ENCODE measurements at places on chromosomes 6 and 20.

DNA sequence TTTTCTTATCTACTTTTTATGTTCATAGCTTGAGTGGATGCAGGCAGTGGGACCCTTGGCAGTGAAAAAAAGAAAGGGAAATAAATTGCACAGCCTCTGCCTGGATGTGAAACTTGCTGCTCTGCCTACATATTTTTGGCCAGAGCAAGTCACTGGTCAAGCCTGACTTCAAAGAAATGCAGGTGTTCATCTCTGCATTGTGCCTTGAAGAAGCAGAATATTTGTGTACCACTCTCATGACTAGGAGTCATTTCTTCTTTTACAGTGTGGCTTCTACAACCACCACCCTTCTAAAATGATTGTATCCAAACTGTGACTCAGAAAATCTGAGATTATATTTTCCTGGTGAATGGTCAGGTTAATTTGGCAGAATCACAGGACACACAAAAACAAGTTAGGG, 2.5 kb upstream of the KATNA1 start:
- no peak for DNase-seq

- DNase-seq = no peak
Observed at GRCh38 chr6:28567506-28567905, 41.8 kb downstream of the GPX5 start.

DNA sequence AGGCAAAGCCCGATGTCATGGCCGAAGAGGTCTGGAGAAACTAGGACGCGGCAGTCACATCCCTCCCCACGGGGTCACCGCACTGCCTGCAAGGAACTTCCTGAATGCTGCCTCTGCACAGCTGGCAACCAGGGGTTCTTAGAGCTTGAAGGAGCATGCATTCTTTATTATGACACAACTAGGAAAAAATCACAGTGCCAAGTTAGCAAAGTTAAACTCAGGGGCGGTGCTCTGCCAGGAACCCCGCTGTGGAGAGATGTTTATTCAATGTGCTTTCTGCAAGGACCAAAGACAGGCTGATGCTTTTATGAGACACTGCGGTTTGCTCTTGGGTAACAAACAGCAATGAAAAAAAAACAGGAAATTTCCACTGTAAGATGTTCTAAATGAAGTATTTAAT, 287.3 kb upstream of the FOXQ1 start:
- no peak for DNase-seq

DNA sequence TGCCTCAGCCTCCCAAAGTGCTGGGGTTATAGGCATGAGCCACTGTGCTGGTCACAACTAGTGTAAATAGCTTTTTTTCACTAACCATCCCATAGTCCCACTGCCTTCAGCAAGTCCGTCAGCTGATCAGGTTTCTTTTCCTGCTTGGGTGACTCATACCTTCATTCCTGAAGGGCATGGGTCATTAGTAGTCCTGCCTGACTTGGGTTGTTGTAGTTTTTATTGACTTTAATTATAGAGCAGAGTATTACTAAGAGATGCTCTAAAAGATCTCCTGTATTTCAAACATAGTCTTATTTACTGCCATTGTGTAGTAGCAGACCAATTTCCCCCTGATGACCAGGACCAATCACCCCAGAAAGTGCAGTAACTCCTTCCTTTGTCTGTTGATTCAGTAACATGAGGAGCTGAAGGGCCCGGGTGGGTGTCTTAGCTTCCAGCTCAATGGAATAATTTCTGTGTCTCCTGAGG, 25.8 kb downstream of the HLA-C start:
- no peak for DNase-seq

DNA sequence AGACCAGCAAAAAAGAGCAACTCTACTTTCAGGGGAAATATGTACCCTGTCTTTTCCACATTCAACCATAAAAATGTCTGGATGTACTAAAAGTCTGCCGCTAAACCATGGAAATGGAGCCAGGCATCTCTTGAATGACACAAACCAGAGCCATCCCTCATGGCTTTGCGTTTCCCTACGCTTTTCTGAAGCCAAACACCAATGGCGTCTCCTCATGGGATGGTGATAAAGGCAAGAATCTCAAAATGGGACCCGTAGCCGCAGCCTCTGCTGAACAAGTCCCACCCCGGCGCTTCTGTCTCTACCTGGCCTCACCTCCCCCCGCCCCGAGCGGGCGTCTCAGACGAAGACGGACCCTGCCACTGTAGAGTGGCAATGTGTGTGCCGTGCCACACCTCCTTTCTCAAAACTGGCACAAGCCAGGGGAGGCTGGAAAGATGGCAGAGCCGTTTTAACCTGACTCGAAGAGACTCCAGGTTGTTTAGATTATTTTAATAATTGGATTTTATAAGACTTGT, 80.3 kb upstream of the AFDN start:
- DNase-seq = no peak

GRCh38 chr6:3610921-3611320, 140.6 kb downstream of the PXDC1 start:
- no peak for DNase-seq

- DNase-seq = no peak
Observed at GRCh38 chr6:154488802-154489437, 21.6 kb downstream of the CNKSR3 start.

DNA sequence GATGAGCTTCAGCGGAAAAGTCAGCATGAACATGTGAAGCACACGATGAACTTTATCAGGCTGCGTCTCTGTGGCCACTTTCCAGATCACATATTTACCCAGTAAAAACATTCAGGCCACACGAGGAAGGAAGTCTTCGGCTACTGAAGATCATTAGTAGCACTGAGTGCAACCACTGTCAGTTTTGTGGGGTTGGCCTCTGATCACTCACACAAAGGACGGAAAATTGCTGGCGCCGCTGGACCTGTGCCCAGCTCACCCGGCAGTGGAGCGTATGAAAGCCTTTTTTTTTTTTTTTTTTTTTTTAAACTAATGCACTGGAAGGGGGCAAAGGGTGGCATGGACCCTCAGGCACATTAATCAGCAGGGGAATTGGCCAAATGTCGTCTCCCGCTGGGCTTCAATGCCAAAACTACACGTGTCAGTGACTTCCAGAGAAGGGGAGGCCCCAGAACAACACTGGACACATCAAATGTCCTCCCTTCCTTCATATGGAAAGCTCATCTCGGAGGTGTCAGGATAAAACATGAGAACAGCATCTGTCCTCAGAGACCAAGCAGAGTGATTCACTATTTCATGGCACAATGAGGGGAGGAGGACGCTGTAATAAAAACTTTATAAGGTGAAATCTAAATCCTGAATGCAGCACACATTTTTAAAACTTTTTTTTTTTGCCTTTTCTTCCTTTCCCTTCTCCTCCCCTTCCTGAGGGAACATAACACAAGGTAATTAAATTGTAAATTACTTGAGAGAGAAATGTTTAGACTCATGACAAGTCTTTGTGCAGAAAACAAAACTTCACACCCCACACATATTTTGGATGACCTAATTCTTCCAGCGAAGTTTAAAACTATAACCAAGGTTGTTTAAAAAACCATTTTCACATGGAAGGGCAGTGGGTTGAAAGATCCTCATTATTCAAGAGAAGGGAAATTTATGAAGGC, 223.4 kb downstream of the FOXC1 start:
- DNase-seq = no peak
